ENCODE measurements at places on chromosomes 12 and 14.
A peak's percentile ranks its signal among the peaks of the same experiment; 100 is the strongest.

DNA sequence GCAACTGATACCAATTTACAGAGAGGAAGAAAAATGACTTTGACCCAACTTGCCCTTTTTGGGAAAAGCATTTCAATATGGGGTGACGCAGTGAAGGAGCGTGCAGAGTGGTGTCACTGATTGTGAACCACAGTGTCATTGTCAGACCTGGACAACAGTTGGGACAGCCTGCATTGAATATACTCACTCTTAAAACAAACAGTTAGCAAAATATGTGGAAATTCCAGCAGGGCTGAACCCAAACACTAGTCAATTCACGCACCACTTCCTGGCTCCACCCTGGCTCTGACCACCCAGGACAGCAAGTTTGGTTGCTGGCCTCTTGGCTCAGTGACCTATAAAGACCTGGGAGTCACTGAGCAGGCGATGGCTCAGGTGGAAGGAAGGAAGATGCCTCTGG lies 61.3 kb downstream of the NOS1 start:
- no peak for DNase-seq

GRCh38 chr12:94740601-94741362 lies 90.4 kb upstream of the TMCC3 start:
- no peak for DNase-seq

DNA sequence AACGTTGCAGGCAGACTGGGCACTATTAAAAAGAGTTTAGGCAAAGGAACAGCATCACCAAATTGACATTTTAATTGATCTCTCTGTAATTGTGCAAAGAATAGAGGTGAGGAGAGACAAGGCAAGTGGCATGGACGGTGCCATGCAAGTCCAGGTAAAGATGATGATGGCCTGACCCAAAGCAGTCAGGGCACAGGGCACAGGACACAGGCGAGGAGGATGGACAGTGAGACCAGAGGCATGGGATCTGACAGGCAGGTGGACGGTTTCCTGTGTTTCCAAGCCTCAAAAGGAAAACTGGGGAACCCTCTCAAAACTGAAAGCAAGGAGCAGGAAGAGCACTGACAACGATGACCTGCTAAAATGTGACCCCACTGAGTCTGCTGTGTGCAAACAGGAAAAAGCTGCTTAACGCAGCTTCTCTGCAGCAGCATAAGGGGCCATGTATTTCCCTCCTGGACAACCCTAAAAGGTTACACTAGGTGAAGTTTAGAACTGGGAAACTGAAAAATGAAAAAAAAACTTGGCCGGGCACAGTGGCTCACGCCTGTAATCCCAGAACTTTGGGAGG lies 50.9 kb downstream of the CLIP1 start:
- DNase-seq: no peak

- DNase-seq: no peak
Measured at GRCh38 chr12:47867495-47867941, 37.3 kb downstream of the VDR start.

GRCh38 chr14:102688290-102688689 lies 89.0 kb upstream of the TRAF3 start:
- DNase-seq: no peak

GRCh38 chr12:55068416-55069010 lies 48.7 kb downstream of the NEUROD4 start:
- peak; percentile 10 for DNase-seq

GRCh38 chr12:103011974-103012763 lies 54.7 kb downstream of the ASCL1 start:
- no peak for DNase-seq

GRCh38 chr12:102593134-102593533 lies 112.8 kb upstream of the IGF1 start:
- DNase-seq: no peak

GRCh38 chr12:105670672-105671071 lies 340.2 kb downstream of the C12orf75 start:
- no peak for DNase-seq

DNA sequence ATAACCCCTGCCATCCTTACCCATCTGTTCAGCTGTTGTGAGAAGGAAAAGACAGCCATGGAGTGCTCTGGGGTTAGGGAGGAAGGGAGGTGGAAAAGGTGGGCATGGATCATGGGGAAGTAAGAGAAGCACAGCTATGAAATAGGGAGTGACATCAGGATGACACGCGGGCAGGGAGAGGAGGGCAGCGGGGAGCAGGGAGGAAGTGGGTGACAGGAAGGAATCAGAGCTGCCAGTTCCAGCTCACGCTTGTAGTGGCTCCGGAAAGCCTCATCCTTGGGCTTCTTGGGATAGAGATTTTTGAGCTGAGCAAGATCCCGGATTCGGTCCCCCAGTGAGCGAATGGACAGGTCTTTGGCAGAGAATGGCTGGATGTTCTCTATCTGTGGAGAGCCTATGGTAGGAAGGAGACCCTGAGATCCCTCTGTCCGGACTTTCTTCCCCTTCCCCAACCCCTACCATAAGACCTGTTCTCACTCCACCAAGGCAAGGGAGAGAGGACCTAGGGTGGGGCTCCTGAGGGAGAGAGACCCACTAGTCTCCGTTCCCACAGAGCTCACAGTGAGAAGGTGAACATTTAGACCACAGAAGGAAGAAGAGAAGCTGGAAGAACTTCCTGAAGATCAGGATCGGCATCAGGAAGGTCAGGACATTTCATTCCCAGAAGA lies 10.3 kb downstream of the NAB2 start:
- no peak for DNase-seq

GRCh38 chr12:6735448-6736191 lies 11.8 kb downstream of the COPS7A start:
- no peak for DNase-seq

DNA sequence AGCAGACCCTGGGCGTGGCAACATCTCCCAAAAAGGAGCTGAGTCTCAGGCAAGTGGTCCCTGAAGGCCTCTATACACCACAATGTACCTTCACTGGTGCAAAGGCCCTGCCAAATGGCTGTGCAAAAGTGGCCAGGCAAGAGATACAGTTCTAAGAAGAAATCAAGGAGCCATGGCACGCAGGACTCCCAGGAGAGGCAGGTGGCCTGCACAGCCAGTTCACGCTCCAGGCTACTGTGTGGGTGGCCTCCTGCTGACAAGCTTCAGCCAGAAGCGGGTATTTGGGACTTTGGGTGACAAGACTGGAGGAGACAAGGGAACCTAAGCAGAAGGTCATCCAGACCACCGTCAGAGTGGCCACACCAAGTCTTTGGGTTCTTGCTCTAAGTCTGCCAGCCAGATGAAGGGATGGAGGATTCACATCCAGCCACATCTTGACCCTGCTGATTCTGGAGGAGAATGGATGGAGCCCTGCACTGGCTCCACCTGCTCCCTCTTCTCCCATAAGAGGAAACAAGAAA lies 20.5 kb upstream of the ZFP36L1 start:
- DNase-seq: no peak

DNA sequence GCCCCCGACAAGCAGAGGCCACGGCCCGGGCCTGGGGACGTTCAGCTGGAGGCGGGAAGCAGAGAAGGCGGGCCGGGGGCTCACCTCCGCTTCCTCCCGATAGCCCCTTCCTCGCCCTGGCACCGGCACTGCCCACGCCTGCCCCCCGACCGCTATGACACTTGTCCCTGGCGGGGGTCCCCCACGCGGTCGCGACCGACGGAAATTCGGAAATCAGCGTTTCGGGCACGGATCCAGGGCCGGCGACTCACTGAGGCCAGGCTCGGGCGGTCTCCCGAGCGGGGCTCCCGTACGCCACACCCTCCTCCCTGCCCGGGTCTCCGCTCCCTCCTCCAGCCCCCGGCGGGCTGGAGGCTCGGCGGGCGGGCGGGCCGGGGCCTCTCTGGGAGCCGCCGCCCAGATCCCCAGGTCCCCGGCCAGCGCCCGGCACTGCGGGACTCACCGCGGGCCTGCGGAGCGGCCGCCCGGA lies 581 bp downstream of the PITPNM2 start:
- no peak for DNase-seq

GRCh38 chr12:19614601-19615383 lies 175.5 kb downstream of the AEBP2 start:
- no peak for DNase-seq

DNA sequence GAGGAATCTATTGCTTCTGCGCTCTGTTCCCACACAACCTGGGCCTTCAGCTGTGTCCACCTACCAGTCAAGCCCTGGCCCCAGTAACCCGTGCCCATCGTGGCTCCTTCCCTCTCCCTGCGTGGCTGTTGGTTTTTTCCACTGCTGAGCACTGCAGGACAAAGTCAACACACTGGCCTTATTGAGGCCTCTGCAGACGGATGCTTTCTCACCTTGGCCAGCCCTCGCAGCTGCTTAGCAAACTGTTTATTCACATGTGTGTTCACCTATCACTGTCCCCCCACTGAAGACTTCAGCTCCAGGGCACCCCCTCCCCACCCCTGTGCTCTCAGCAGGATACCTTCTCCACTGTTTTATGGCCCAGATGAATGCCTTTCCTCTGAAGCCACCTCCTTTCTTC lies 12.8 kb upstream of the GPX2 start:
- no peak for DNase-seq

DNA sequence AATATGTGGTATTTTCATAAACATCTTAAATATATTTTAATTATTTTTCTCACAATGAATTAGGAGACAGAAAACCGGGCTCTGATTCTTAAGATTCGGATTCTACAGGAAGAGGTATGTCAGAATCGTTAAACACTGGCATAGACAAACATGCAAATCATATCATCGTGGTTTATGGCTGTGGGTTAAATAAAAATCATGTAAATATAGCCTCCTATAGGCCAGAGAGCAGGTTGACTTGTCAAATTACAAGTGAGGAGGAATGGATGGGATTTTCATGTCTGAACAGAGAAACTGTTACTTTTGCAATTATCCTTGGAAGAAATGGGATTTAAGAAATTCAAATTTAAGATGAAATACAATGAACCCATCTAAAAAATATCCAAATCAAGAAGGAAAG lies 74.9 kb upstream of the BCAT1 start:
- DNase-seq: no peak

DNA sequence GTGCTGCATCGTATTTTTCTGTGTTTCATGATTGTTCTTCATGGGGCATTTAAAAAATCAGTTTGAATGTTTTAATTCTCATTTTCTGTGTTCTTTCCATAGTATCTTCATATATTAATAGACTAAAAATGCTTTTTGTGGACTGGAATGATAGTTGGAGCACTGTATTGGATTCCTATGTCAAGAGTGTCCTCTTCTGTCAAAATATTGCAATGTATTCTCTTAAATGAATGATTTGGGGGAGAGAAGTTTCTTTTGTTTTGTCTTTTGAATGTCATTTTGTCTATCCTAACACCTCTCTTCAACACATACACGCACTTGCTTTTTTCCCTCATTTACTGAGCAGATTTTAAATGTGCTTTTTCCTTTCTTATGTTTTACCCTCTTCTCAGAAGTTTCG lies 4.7 kb upstream of the EIF2S3B start:
- peak; percentile 1 for DNase-seq

- DNase-seq: no peak
Measured at GRCh38 chr12:116418551-116418950, 140.6 kb upstream of the MAP1LC3B2 start.

DNA sequence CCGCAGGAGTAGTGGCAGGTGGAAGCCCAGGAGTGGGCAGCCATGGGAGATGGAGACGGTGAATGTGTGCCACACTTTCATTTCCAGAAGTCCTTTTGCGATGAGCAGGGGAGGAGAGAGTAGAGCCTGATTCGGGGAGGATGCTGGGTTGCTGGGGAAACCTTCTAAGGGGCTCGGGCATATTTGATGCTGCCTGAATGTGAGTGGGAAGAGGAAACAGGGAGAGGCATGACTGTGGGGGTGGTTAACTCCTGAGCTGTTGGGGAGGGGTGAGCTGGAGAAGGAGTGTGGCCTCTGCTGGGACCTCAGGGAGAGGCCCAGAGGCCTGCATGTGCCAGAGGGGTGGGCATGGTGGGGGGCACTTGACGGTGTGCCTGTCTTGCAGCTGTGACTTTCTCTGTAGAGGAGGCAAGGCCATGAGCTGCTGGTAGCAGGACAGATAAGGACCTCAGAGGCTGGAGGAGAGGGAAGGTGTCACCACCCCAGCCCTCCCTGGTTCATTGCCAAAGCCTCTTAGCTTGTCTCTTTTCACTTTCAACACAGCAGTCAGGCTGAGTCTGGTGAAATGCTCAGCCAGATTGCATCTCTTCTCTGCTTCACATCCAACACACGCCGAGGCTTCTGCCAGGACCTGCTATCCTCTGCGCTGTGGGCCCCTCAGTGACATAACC lies 11.4 kb downstream of the GLT1D1 start:
- DNase-seq: no peak

DNA sequence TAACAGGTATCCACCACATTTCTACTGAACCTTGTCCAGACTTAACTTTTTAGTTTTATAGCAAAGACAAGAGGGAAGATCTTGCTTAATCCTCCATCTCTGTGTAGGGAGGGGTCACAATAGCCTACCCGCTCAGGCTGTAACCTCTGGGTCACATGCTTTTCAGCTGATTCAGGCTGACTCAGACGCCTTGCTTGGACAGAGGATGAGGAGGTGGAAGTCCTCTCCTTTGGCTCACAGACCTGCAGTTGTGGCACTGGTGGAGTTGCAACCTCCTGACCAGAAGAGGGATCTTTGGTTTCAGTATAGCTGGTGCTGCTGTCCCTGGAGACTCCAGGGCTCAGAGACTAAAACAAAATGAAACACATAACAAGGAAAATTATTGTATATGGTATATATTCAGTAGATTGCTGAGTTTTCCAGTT lies 16.2 kb downstream of the ACIN1 start:
- DNase-seq: peak; percentile 93

DNA sequence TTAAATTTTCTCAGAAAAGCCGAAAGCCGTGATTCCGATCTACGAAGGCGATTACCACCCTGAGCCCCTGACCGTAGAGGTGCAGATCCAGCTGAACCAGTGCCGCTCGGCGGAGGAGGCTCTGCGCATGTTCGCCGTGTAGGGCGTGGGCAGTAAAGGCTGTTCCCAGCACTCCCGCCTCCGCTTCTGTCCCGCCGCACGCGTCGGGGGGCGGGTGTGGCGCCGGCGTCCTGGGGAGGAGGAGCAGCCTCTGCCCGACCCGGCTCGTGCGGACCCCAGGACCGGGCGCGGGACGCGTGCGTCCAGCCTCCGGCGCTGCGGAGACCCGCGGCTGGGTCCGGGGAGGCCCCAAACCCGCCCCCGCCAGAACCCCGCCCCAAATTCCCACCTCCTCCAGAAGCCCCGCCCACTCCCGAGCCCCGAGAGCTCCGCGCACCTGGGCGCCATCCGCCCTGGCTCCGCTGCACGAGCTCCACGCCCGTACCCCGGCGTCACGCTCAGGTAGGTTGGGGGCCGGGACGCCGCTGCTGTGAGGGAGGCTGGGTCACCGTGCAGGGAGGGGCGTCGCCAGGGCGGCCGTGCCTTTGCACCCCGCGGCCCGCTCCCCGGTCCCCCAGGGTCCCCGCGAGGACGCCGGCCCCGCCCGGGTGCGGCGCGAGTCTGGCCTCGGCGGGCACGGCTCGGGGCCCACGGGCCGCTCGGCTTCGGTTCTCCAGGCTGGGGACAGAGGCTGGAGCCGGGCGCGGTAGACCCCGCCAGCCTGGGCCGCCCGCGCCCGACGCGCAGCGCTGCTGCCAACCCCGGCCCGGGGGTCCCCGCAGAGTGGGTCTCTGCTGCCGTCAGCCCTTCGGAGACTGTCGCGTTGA lies at the start of gene B3GNT4:
Gene B3GNT4, plus strand, starts transcription at position 409 of the 866 bp plus-strand sequence. CDS start 910 bp downstream, outside the sequence.
- no peak for DNase-seq

DNA sequence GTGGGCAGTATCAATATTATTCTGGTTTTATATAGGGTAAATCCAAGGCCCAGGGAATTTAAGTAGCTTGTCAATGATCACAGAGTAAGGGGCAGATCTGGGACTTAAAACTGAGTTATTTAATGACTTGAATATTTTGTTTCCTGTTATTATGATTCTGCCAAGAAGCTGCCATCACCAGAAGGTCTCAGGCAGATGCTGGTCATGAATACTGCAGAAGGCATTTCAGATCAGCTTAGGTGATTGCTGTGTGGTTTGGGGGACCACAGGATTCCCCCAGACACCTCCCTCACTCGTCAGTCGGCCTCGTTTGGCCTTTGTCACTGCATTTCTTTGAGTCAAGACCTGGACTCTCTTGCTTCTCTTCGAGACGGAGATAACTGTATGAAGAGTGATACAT lies 47.7 kb upstream of the EVL start:
- DNase-seq: no peak

Data from epithelial cell of proximal tubule (primary cell).